Activated naive CD4-positive, alpha-beta T cell (primary cell): ENCODE measurements at places on chromosomes 11 and 22.

DNA sequence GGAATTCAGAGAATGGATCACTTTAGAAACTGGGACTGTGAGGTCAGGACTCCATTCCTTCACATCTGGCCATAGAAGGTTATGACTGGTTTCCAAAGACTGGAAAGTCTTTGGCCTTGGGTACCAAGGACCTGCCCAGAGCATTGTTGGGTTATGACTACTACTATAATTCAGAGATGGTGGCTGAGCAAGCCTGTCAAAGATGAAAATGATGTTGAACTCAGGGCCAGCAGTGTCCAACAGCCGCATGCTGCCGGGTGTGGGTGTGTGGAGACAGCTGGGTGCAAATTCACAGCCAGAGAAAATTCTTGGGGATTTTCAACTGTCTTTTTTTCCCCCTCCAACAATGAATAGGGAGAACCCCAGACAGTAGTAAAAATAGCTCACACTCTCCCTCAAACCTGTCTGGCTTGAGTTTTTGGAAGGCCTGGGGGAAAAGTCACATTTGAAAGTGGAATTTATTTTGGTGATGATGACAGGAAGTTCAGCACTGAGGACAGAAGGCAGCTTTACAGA is 166.8 kb upstream of the NCAM1 start:
- DNase-seq, result no peak

- no peak for DNase-seq
These were observed 48.2 kb downstream of the BSX start for GRCh38 chr11:122933416-122933815.

DNA sequence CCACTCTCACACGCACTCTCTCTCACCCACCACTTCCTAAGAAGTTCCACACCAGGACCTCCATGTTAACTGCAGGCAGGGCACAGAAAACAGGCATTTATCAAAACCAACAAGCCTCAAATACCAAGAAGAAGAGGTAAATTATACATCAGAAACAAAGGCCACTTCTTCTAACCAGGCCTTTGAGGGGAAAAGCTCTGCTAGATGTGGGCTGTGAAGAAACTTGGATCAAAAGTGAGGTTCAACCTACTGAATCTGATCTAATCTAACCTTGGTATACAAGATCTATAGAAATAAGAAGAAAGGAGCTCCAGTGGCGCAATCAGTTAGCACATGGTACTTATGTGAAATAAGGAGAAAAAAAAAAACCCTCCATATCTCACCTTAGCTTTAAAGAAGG is 91.9 kb downstream of the FAM168A start:
- DNase-seq, result no peak

DNA sequence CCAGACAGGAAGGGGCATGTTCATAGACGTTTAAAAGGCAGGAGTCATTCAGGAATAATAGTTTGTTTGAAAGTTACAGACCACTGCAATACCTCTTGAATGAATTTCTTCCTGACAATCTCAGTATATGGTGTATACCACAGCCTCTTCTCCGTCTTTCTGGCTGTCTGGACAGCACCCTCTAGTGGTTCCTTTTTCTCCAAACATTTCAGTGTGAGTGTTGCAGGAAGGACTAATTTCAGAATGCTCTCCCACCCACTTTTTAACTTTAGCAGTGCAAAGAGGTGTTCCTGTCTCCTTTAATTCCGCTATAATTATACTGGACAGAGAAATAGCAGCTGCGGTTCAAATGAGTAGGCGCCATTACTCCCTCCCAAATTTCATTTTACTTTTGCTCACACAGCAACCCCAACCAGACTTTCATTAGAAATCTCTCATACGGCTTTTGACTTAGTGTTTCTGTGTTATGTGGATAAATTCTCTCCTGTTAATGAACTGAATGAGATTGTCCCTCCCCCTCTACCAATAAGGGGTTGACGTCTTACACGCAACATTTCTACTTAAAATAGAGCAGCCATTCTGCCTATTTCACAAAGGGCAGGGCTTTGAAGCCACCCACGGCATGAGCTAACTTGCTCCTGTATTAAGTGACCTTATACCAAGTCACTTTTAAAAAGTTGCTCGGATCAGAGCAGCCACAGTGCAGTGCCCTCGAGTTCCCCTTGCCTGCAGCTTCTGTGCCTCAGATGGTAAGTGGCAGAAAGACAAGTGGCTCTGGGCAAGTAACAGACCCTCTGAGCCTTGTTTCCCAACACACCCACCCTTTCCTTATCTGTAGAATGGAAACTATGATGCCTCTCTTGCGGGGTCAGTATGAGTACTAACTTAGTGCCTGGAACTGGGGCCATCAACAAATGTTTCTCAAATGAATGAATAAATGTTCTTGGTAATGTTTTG is 368.6 kb downstream of the OPCML start:
- DNase-seq, result no peak

DNA sequence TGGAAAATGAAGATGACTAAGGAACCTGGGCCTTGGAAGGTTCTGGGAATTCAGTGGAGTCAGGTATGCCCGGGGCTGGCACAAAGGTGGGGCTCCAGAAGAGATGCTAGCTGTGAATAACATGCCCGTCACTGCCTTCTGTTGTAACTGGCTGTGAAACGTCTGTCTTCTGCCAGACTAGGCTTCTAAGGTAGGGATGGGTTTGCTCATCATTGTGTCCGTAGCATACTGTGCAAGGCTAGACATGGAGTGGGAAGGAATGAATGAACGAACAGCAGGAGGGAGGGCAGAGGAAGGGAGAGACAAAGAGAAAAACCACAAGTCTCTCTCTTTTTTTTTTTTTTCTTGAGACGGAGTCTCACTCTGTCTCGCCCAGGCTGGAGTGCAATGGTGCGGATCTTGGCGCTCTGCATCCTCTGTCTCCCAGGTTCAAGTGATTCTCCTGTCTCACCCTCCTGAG is 327.4 kb downstream of the MN1 start:
- DNase-seq, result no peak

- no peak for DNase-seq
These were observed 395.7 kb downstream of the AASDHPPT start for GRCh38 chr11:106473089-106473722.

- DNase-seq, result no peak
These were observed 447.7 kb downstream of the TBC1D22A start for GRCh38 chr22:47210112-47210657.

DNA sequence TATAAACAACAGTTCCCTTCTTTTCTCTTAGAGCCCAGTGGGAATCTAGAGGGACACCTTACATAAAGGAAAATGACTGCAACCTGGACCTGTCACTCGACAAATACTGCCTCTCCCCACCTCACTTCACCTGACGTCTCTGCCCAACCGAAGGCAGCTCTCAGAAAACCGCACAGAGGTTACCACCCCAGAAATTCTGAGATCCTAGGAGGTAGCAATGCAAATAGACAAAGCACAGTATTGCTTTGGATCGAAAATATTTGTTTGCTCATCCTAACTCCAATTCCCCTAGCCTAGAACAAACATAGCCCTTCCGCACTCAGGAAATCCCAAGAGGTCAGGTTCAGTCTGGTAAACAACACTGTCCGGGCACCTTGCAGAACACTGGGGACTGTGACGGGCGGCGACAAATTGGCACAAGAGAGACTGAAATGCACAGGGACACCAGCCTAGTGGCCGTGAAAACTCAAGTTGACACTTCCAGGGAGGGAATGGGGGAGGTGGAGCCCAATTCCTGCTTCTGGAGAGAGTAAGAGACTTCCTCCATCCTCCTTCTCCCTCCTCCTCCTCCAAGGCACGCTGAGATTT is 420 bp upstream of the TRIM44 start:
- DNase-seq, result no peak

DNA sequence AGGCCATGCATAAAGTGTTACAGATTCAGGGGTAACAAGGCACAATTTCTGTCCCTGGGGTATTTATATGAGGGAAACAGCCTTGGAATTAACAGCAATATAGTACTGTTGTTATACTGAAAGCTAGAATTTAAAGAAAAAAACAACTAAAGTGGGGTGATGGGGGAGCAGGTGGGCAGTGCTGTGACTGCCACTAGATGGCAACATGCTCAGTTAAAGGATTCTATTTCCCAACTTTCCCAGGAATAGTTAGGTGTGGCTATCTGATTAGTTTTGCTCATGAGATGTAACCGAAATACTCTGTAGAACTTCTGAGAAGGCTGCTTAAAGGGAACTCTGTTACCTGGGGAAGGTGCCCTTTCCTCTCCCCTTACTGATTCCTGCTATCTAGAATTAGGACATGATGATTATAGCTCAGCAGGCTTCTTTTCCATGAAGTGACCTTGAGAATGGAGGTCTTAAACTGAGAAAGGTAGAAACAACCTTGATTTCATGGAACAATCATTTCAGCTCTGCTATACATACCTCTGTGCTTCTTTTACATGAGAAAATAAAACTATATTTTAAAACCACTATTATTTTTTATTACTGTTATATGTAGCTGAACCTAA is 102.6 kb downstream of the RELT start:
- DNase-seq, result no peak

- no peak for DNase-seq
These were observed at the start of gene NPTXR for GRCh38 chr22:38843657-38844314. NPTXR (minus strand) TSS chr22:38844028.

- peak; percentile 94 for DNase-seq
These were observed at the start of gene ZNRF3 for GRCh38 chr22:28882878-28883656. ZNRF3 (plus strand) TSS chr22:28883572; CDS start chr22:28883767, 195 bp downstream.

GRCh38 chr11:28969832-28970231 is 861.6 kb downstream of the METTL15 start:
- DNase-seq, result no peak

- DNase-seq, result no peak
These were observed 98.2 kb downstream of the RDX start for GRCh38 chr11:110198031-110198729.

DNA sequence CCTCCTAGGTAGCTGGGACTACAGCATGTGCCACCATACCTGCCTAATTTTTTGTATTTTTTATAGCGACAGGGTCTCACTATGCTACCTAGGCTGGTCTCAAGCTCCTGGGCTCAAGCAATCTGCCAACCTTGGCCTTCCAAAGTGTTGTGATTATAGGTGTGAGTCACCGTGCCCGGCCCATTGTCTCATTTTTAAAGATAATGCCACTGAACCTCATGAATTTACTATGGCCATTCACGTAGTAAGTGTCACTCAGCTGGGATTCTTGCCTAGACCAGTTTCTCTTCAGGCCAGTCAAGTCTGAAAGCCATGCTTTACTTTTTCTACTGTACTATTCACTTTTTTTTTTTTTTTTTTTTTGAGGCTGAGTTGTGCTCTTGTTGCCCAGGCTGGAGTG is 22.4 kb downstream of the DEPDC5 start:
- no peak for DNase-seq

- DNase-seq, result no peak
These were observed 28.4 kb downstream of the RASD2 start for GRCh38 chr22:35568751-35569739.

- no peak for DNase-seq
These were observed 19.1 kb downstream of the SYT13 start for GRCh38 chr11:45267052-45267451.

DNA sequence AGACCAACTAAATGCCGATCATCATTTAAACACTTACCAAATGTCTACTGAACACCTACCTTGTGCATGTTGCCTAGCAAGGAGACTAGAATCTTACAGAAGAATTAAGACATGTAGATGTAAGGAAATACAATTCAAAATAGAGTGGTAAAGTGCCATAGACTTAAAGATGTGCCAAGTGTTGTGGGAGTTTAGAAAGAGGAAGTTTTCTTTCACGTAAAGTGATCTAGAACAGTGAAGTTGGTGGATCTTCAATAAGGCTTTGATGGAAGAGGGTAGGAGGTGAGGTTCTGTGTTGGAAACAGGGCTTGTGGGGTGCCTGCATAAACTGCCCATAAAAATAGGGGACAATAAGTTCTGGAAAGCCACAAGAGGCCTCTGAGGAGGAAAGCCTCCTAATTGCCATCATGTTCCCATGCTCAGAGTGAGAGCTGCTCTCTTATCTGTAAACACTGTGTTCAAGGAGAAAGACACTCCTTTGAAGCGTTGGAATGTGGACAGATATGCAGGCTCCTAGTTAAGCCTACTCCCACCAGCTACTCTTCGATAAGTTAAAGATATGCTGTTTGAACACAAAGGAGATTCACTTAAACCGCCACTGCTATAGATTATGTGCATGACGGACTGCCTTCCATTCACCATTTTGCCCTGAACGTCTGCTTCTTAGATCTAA is 66.7 kb downstream of the HSD17B12 start:
- no peak for DNase-seq

DNA sequence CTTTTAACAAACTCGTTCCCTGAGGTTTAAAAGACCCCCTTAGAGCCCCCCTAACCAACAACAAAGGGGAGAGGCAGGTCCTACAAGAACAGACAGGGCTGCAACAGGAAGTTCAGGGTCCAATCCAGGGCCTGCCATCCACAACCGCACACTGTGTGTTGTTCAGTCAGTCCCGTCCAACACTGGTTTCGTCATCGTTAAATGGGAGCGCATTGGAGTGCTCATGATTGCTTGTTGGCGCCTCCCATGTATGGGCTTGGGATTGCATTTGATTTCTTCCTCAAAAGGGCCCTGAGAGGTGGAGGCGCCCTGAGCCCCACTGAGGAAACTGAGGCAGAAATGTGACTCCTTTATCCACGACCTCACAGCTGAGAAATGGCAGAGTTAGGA is 174.1 kb downstream of the MN1 start:
- DNase-seq, result no peak

GRCh38 chr22:37219533-37219932 is 7.3 kb upstream of the SSTR3 start:
- DNase-seq, result no peak

- no peak for DNase-seq
These were observed 25.4 kb downstream of the CELSR1 start for GRCh38 chr22:46512039-46512370.

DNA sequence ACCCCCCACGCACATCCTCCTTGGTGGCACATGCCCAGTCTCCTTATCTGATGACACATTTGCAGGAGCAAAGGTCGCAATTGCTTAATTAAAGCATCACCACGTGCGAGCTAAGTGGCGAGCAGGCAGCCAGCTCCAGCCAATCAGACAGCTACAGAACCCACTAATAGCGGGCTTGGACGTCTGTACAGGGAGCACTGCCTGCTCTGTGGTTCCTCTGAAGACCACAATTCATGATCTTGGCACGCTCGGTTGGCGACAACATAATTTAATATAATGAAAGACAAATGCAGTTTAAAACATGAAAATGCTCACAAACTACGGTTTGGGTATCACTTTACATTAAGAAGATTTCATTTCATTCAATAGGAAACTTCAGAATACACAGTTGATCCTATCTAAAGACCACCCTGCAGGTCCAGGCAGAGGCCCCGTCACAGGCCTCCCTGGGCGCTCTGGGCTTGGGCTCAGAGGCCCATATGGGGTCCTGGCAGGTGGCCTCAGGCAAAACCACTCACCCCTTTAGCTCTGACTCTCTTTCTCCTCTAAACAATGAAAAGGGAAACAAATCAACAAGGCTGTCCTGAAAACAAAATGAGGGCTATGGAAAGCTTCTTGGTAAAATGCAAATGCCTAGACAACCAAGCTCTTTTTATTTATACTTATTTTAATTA is 10.4 kb downstream of the PACSIN2 start:
- no peak for DNase-seq
